Chondrocyte (in vitro differentiated cells): ENCODE measurements at places on chromosomes 2 and 18. TPM values are rescaled to one million over a fixed set of nuclear protein-coding genes. Genes with fewer than 3 reads are reported as not detected.

- H3K27me3 ChIP-seq = peaks cover 4% of the 10 kb centered on the region
- DNase-seq = no peak
- H3K36me3 ChIP-seq = no peaks in the 10 kb centered on the region
- H3K4me3 ChIP-seq = no peak overlapping the region
- no peak overlapping the region for H3K27ac ChIP-seq
Observed at GRCh38 chr2:209929369-209929768, 73.1 kb upstream of the RPE start.

GRCh38 chr2:230614913-230615332 lies 97.7 kb upstream of the CAB39 start:
- H3K36me3 ChIP-seq = no peaks in the 10 kb centered on the region
- H3K27me3 ChIP-seq = no peaks in the 10 kb centered on the region
- DNase-seq = no peak
- peaks cover 20% of the 10 kb centered on the region for H3K4me1 ChIP-seq
- no peak overlapping the region for H3K27ac ChIP-seq

C18orf54 gene
- total RNA-seq = 3.7 to 8.2 TPM (median 4.3 TPM) in 3 replicates

DNA sequence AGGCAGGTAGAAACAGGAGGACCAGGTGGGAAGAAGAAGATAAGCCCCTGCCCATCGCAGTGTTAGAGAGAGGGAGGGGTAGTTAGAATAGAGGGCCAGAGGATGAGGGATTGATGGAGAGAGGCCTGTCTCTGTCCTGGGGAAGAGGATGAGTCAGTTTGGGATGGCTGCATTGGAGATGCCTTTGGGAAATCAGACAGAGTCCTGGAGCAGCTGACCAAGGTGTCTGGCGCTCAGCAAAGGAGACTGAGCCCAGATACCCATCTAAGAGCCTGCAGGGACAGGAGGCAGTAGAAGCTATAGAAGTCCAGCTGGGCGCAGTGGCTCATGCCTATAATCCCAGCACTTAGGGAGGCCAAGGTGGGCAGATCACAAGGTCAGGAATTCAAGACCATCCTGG lies 177.8 kb upstream of the HAAO start:
- no peaks in the 10 kb centered on the region for H3K36me3 ChIP-seq
- peak overlapping the region; percentile 49 for H3K27ac ChIP-seq
- H3K4me3 ChIP-seq = no peak overlapping the region
- peak; percentile 26 for DNase-seq

GRCh38 chr2:29336341-29337241 lies 221.4 kb downstream of the CLIP4 start:
- H3K27ac ChIP-seq = no peak overlapping the region
- no peaks in the 10 kb centered on the region for H3K4me1 ChIP-seq
- no peak overlapping the region for H3K4me3 ChIP-seq
- DNase-seq = no peak
- H3K36me3 ChIP-seq = no peaks in the 10 kb centered on the region

DNA sequence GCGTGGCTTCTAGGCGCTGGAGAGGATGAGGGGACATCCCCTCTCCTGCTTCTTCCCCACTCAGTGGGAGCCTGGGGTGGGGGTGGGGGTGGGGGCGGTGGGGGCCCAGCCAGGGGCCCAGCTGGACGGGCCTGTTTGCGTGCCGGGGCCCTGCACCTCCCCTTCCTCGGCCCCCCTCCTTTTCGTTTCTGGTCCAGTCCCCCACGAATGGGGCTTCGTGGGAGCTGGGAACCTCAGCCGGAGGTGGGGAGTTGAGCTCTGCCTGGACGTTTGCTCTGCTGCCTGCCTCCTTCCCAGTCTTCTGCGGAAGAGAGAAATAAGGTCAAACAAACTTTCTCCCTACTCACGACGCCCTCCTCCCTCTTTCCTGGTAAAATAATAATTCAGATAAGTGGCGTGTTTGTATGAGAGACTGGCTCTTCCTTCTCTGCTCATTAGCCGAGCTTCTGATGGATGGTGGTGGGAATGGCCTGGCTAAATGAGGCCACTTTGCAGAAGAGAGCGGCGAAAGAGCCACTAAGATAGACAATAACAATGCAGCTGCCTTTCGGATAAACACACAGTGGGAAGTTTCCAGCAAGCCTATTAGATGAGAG lies 782 bp downstream of the MTA3 start:
- peaks cover 29% of the 10 kb centered on the region for H3K4me1 ChIP-seq
- H3K4me3 ChIP-seq = peak overlapping the region; percentile 89
- H3K27ac ChIP-seq = peak overlapping the region; percentile 92
- H3K36me3 ChIP-seq = peaks cover 6% of the 10 kb centered on the region

GRCh38 chr18:50707855-50708469 lies 111.9 kb downstream of the MRO start:
- H3K27ac ChIP-seq = no peak overlapping the region
- H3K4me3 ChIP-seq = no peak overlapping the region
- H3K4me1 ChIP-seq = no peaks in the 10 kb centered on the region
- no peak for DNase-seq
- H3K36me3 ChIP-seq = no peaks in the 10 kb centered on the region
- peaks cover 11% of the 10 kb centered on the region for H3K27me3 ChIP-seq

MEX3C gene
- total RNA-seq = 49.0 to 55.1 TPM (median 54.7 TPM) in 3 replicates

DNA sequence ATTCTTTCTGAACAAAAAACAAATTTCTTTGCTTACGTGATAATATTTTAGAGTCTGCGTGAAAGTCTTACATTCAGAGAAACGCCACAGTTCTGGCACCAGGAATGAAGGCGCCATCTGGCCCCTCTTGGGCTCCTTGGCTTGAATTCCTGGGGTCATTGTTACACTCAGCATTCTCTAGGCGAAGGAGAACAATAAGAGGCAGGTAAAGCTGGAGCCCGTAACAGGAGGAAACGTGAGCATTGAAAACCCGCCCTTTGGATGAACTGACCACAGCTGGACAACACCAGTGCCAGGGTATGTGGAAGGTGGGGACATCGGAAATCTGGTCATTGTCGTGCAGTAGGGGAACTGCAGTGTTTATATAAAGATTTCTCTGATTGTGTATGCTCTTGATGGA lies 144.8 kb downstream of the RNF152 start:
- H3K4me1 ChIP-seq = peaks cover 29% of the 10 kb centered on the region
- H3K27ac ChIP-seq = no peak overlapping the region
- H3K36me3 ChIP-seq = no peaks in the 10 kb centered on the region
- no peaks in the 10 kb centered on the region for H3K27me3 ChIP-seq
- DNase-seq = no peak
- no peak overlapping the region for H3K4me3 ChIP-seq

SMCHD1 gene
- total RNA-seq = 27.3 to 39.8 TPM (median 31.5 TPM) in 3 replicates

PSTPIP2 gene
- total RNA-seq = 4.5 to 5.4 TPM (median 5.0 TPM) in 3 replicates

DNA sequence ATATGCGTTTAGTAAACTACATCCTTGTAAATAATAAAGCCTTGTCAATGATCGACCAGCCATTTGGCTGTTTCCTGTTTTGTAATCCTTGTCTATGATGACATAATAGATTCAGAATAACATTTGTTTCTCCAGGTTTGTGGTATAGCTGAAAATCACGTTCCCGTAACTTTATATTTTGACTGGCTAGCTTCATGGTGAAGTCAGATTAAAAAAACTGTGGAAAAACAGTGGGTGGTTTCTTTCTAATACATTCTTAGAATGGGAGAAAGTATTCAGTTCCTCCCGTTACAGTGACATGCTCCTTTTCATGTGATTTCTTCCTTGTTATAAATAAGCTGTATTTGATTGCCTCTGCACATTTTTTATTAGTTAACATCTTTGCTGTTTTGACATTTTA lies 366.9 kb downstream of the NYAP2 start:
- DNase-seq = no peak
- H3K36me3 ChIP-seq = no peaks in the 10 kb centered on the region
- H3K27me3 ChIP-seq = no peaks in the 10 kb centered on the region
- no peak overlapping the region for H3K4me3 ChIP-seq
- H3K27ac ChIP-seq = peak overlapping the region; percentile 90
- peaks cover 41% of the 10 kb centered on the region for H3K4me1 ChIP-seq

TMEM131 gene
- 31.0 to 31.7 TPM (median 31.4 TPM) in 3 replicates for total RNA-seq
